ENCODE measurements at places on chromosomes 1 and 21. TPM values are rescaled to one million over a fixed set of nuclear protein-coding genes. Genes with fewer than 3 reads are reported as not detected.

GRCh38 chr1:177256153-177257075 lies 85.7 kb downstream of the BRINP2 start:
- peaks cover 4% of the 10 kb centered on the region for H3K4me1 ChIP-seq
- H3K27ac ChIP-seq, result no peak overlapping the region
- no peaks in the 10 kb centered on the region for H3K36me3 ChIP-seq
- no peak overlapping the region for H3K4me3 ChIP-seq
- DNase-seq, result peak; percentile 34

DNA sequence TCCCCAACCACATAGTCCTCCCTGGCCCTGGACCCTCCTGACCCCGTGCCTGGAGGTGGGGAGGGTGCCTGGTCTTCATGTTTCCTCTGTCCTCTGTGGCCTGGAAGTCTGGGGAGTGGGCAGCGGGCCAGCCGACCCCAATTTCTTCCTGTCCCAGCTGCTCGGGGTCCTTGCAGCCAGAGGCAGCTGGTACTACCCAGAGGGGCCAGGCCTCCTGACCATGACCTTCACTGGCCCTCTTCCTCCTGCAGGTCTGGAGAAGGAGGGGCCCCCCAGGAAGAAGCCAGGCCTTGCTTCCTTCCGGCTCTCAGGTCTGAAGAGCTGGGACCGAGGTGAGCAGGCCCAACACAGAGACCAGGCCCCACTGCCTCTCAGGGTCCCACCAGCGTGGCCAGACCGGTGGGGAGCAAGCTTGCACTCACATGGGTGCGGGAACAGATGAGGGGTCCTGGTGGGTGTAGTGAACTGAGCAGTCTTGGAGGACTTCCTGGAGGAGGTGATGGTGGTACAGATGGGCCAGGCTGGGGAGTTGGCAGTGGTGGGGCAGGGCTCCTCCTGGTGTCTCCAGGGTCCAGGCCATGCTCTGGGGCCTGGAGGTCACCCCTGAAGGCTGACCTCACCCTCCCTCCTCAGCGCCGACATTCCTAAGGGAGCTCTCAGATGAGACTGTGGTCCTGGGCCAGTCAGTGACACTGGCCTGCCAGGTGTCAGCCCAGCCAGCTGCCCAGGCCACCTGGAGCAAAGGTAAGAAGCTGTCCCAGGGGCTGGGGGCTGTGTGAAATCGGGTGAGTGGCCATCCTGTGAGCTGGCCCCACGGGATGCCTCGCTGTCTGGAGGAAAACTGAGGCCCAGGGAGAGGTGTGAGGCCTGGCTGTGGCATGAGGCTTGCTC lies 32.7 kb downstream of the TRIM11 start:
- H3K4me1 ChIP-seq, result no peaks in the 10 kb centered on the region
- peak; percentile 69 for DNase-seq
- no peaks in the 10 kb centered on the region for H3K36me3 ChIP-seq
- no peak overlapping the region for H3K4me3 ChIP-seq

GRCh38 chr1:220521778-220522177 lies 6.2 kb upstream of the MARK1 start:
- no peak for DNase-seq
- H3K27me3 ChIP-seq, result no peaks in the 10 kb centered on the region
- H3K4me3 ChIP-seq, result no peak overlapping the region
- H3K27ac ChIP-seq, result no peak overlapping the region
- peaks cover under 1% of the 10 kb centered on the region for H3K4me1 ChIP-seq
- no peaks in the 10 kb centered on the region for H3K36me3 ChIP-seq

- H3K27me3 ChIP-seq, result no peaks in the 10 kb centered on the region
- H3K36me3 ChIP-seq, result no peaks in the 10 kb centered on the region
- H3K4me3 ChIP-seq, result no peak overlapping the region
- H3K4me1 ChIP-seq, result no peaks in the 10 kb centered on the region
- no peak for DNase-seq
- no peak overlapping the region for H3K27ac ChIP-seq
These were observed 355.1 kb downstream of the GPATCH2 start for GRCh38 chr1:217275655-217276398.

GRCh38 chr1:184701816-184702215 lies 52.8 kb downstream of the EDEM3 start:
- H3K27ac ChIP-seq, result no peak overlapping the region
- H3K36me3 ChIP-seq, result peaks cover 36% of the 10 kb centered on the region
- H3K4me3 ChIP-seq, result no peak overlapping the region
- DNase-seq, result no peak
- H3K27me3 ChIP-seq, result no peaks in the 10 kb centered on the region

DNA sequence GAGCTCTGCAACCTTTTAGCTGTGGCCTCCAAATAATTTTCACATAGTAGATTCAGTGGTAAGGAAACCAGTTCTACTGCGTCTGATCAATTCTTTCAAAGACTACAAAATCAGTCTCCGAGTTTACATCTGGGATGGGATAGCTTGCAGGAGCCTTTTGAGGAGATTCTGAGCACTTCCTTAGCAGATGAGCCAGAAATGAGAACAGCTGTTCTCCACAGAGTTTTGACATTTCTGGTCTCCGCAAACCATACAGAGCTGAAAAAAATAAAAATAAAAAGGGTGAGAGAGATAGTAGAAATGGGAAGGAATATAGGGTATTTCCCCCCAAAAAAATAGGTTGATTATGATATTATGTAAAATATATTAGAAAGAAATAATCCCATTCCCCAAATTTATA lies 119.3 kb downstream of the LYPLAL1 start:
- H3K4me1 ChIP-seq, result no peaks in the 10 kb centered on the region
- H3K27me3 ChIP-seq, result no peaks in the 10 kb centered on the region
- no peak overlapping the region for H3K27ac ChIP-seq
- H3K36me3 ChIP-seq, result no peaks in the 10 kb centered on the region

IVL gene
- 0.23 TPM for total RNA-seq

DNA sequence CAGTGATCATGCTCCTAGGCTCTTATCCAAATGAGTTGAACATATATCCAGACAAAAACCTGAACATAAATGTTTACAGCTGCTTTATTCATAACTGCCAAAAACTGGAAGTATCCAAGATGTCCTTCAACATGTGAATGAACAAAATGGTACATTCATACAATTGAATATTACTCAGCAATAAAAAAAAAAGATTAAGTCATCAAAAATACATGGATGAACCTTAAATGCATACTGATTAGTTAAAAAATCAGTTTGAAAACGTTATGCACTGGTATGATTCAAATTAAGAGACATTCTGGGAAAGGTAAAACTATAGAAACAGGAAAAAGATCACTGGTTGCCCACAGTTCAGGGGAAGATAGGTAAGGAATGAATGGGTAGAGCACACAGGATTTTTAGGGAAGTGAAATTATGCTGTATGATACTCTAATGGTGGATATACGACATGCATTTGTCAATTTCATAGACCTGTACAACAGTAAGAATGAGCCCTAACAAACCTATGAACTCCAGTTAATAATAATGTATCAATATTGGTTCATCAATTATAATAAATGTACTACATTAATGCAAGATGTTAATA lies 3.1 kb downstream of the LRRC40 start:
- no peak overlapping the region for H3K4me3 ChIP-seq
- H3K36me3 ChIP-seq, result no peaks in the 10 kb centered on the region
- H3K27ac ChIP-seq, result no peak overlapping the region
- H3K27me3 ChIP-seq, result no peaks in the 10 kb centered on the region

DNA sequence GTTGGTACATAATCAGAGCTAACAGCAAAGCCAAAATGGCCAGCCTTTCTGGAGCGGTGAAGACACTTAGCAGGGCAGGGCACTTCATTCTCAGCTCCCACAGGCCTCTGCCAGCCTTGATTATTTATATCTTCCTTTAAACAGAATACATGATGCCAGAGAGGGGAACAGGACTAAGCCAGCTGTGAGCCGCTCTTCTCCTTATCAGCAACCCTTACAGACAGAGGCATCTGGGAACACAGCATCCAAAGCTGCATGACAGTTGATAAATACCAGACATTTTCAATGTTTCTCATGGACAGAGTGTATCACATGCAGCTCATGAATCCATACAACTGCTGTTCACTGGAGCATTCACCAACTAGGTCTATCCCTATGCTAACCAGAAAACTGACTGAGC lies 29.1 kb downstream of the DNAJC11 start:
- H3K27me3 ChIP-seq, result no peaks in the 10 kb centered on the region
- no peak overlapping the region for H3K4me3 ChIP-seq
- no peak overlapping the region for H3K27ac ChIP-seq
- H3K4me1 ChIP-seq, result no peaks in the 10 kb centered on the region

DNA sequence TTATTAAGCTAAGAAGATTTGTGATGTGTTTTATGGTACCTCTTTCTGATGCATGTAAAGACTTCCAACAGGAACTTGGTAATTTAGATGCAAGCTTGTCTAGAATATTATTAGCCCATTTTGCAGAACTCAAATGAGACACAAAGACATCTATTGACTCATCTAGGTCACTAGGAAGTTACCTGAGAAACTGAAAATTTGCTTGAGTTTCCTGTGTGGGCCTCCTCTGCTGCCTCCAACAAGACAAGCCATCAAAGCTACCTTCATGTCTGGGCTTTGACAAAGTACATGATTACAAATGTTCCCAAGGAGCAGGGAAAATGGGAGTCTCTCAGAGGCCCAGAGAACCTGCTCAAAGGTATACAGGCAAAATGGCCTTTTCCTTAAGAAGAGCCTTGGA lies 5.6 kb downstream of the RUNX1 start:
- H3K36me3 ChIP-seq, result no peaks in the 10 kb centered on the region
- no peak for DNase-seq
- no peak overlapping the region for H3K27ac ChIP-seq
- no peak overlapping the region for H3K4me3 ChIP-seq

GRCh38 chr21:30340714-30341573 lies 3.5 kb upstream of the KRTAP27-1 start:
- H3K4me1 ChIP-seq, result no peaks in the 10 kb centered on the region
- H3K27ac ChIP-seq, result no peak overlapping the region
- no peaks in the 10 kb centered on the region for H3K27me3 ChIP-seq
- H3K4me3 ChIP-seq, result no peak overlapping the region
- DNase-seq, result no peak

FAM151A gene
- total RNA-seq, result not detected

DNA sequence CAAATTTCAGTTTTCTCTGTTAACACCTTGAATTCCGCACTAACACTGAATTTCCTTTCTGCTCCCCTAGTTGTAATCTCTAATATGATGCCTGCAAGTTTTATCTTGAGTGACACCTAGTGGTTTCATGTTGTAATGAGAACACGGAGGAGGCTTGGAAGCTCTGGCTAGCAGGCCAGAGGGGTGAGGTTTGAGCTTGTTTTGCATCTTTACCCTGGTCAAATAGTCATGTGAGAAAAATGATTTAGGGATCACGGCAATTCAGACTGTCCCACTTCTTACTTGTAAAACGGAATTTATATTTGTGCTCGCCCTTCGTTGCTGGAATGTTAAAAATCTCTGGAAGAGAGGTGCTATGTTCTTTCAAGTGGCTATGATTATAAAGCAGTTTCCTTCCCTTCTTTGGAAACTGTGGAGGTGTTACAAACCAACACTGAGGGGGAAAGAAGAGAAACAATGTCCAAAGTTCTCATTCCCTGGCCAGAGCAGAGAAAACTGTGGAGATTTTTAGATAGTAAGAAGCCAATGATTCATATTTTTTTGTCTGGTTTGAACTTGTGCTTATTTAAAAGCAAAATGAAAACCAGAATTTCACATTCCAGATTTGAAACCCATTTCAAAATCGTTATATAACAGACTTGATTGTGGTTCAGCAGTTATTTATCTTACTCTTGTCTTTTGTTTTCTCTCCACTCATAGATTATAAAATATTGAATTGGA lies 5.3 kb upstream of the MROH9 start:
- no peaks in the 10 kb centered on the region for H3K27me3 ChIP-seq

DNA sequence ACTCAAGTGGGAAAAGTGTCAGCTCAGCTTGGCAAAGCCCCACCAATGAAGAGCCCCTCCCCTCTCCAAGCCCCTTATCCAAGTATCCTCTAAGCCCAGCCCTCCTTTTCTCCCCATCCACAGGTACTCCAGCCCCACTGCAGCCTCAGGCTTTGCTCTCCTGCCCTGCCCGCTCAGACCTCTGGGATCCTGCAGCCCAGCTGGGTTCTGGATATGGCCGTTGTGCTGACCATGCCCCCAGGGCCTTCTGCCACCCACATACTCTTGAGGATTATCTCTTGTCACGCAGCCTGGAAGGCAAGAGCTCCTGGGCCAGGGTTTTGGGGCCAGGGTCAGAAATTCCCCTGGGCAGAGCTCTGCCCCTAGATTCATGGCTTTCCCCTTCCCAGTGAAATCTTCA lies 4.7 kb downstream of the SHISA4 start:
- H3K4me1 ChIP-seq, result peaks cover 9% of the 10 kb centered on the region
- H3K4me3 ChIP-seq, result no peak overlapping the region
- H3K27ac ChIP-seq, result no peak overlapping the region
- DNase-seq, result no peak
- H3K27me3 ChIP-seq, result no peaks in the 10 kb centered on the region
- H3K36me3 ChIP-seq, result no peaks in the 10 kb centered on the region

PLXNA2 gene
- total RNA-seq, result 150 TPM

SLC2A5 gene
- 11.5 TPM for total RNA-seq
